ENCODE measurements at places on chromosomes 5 and 9. TPM values are rescaled to one million over a fixed set of nuclear protein-coding genes. Genes with fewer than 3 reads are reported as not detected.

GRCh38 chr5:99059685-99060084, 130.9 kb upstream of the CHD1 start:
- no peak overlapping the region for H3K4me3 ChIP-seq
- no peaks in the 10 kb centered on the region for H3K27me3 ChIP-seq
- peaks cover under 1% of the 10 kb centered on the region for H3K4me1 ChIP-seq
- no peaks in the 10 kb centered on the region for H3K36me3 ChIP-seq

GRCh38 chr5:16970826-16971225, 34.7 kb upstream of the MYO10 start:
- H3K27me3 ChIP-seq: no peaks in the 10 kb centered on the region
- no peak overlapping the region for H3K27ac ChIP-seq
- no peak for DNase-seq
- H3K4me1 ChIP-seq: no peaks in the 10 kb centered on the region
- no peaks in the 10 kb centered on the region for H3K36me3 ChIP-seq
- H3K4me3 ChIP-seq: no peak overlapping the region

DNA sequence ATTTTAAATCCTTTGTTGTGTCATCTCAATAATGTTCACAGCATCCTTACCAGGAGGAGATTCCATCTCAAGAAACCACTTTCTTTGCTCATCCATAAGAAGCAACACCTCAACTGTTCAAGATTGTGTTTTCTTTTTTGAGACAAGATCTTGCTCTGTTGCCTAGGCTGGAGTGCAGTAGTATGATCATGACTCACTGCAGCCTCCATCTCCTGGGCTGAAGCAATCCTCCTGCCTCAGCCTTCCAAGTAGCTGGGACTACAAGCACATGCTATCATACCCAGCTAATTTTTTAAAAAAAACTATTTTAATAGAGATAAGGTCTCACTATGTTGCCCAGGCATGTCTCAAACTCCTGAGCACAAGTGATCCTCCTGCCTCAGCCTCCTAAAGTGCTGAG, 60.0 kb downstream of the ABHD17B start:
- no peak overlapping the region for H3K27ac ChIP-seq
- no peaks in the 10 kb centered on the region for H3K36me3 ChIP-seq
- DNase-seq: no peak
- no peaks in the 10 kb centered on the region for H3K27me3 ChIP-seq
- H3K4me1 ChIP-seq: no peaks in the 10 kb centered on the region

- H3K4me1 ChIP-seq: no peaks in the 10 kb centered on the region
- H3K27me3 ChIP-seq: no peaks in the 10 kb centered on the region
- H3K4me3 ChIP-seq: no peak overlapping the region
- no peaks in the 10 kb centered on the region for H3K36me3 ChIP-seq
- H3K27ac ChIP-seq: no peak overlapping the region
These were observed 158.9 kb upstream of the VCAN start for GRCh38 chr5:83312663-83313062.

GRCh38 chr5:176771102-176771845, 39.1 kb upstream of the UNC5A start:
- H3K27me3 ChIP-seq: peaks cover 39% of the 10 kb centered on the region
- H3K36me3 ChIP-seq: no peaks in the 10 kb centered on the region
- no peak overlapping the region for H3K4me3 ChIP-seq
- no peaks in the 10 kb centered on the region for H3K4me1 ChIP-seq

GRCh38 chr9:132560616-132561202, 21.7 kb upstream of the BARHL1 start:
- no peak overlapping the region for H3K27ac ChIP-seq
- no peak overlapping the region for H3K4me3 ChIP-seq
- DNase-seq: no peak
- no peaks in the 10 kb centered on the region for H3K36me3 ChIP-seq
- peaks cover 9% of the 10 kb centered on the region for H3K27me3 ChIP-seq
- H3K4me1 ChIP-seq: no peaks in the 10 kb centered on the region

DNA sequence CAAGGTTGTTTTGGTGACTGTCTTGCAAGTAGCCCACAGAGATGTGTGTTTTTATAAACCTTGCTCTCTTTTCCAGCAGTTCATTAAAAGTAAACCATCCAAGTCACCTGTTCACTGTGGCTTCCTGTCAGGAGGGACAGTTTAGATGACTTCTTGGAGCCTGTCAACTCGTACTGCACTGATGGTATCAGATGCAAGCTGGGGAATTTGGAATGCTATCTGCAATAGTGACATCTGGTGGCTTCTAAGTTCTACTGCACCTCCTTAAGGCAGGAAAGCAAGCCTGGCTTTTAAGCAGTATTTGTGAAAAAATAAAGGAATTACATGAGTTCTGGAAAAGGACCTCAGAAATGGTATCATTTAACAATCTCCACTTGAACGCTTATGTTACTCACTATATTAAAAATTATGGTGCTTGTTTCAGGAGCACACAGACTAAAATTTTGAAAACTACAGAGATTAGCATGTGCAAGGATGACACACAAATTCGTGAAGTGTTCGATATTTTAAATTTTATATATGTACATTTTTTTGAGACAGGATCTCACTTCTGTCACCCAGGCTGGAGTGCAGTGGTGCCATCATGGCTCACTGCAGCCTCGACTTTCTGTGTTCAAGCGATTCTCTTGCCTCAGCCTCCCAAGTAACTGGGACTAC, 164.0 kb downstream of the TTC39B start:
- H3K27me3 ChIP-seq: no peaks in the 10 kb centered on the region
- no peaks in the 10 kb centered on the region for H3K36me3 ChIP-seq
- no peak overlapping the region for H3K27ac ChIP-seq

- peaks cover 74% of the 10 kb centered on the region for H3K4me1 ChIP-seq
- no peak for DNase-seq
- peaks cover 8% of the 10 kb centered on the region for H3K36me3 ChIP-seq
- H3K27ac ChIP-seq: no peak overlapping the region
- no peak overlapping the region for H3K4me3 ChIP-seq
- no peaks in the 10 kb centered on the region for H3K27me3 ChIP-seq
These were observed 3.0 kb upstream of the RGS14 start for GRCh38 chr5:177354711-177355110.

GRCh38 chr9:20286969-20287368, 335.3 kb downstream of the MLLT3 start:
- H3K27me3 ChIP-seq: no peaks in the 10 kb centered on the region
- peaks cover 8% of the 10 kb centered on the region for H3K4me1 ChIP-seq
- H3K4me3 ChIP-seq: no peak overlapping the region
- no peak overlapping the region for H3K27ac ChIP-seq
- no peaks in the 10 kb centered on the region for H3K36me3 ChIP-seq

DNA sequence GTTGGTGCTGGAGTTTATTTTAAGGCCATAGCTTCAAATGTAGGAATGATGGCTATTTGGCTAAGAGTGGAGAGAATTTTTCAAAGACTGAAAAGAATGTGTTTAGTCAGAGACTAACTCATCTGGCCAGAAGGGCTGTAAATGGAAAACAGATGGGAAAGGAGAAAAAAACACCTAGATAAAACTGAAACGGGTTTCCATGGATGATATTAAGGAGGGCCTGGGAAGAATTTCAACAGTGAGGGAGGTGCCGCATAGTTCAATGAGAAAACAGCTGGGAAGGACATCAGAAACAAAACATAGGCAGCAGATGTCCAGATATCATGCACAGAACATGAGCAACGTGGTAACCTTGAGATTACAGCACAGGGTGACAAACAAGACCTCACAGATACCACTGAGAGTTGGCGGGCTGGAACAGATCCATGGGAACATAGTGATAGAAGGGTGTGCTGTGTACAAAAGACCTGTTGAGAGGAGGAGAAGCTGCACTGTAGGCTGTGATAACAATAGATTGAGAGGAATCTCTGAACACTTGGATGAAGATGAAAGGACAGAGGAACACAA, 31.2 kb upstream of the RAD23B start:
- no peaks in the 10 kb centered on the region for H3K4me1 ChIP-seq
- no peak overlapping the region for H3K27ac ChIP-seq
- no peaks in the 10 kb centered on the region for H3K36me3 ChIP-seq
- no peak for DNase-seq

DNA sequence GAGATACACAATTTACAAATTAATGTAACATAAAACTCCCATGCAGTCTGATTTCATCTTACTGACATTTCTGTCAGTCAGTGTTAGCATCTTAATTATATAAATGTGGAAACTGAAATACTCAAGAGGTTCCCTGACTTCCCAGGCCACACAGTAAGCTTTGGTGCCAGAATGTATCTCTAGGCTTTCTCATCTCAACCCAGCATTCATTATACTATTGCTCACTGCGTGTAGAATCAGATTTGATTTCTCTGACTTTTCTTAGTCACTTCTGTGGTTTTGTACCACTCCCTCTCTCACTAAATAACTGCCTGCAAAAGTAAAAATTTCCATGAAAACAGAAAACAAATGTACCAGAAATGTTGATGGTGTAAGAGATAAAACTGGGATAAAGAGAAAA, 31.7 kb upstream of the CDKN2B start:
- H3K36me3 ChIP-seq: no peaks in the 10 kb centered on the region
- no peak overlapping the region for H3K27ac ChIP-seq
- H3K4me3 ChIP-seq: no peak overlapping the region
- no peaks in the 10 kb centered on the region for H3K27me3 ChIP-seq

DNA sequence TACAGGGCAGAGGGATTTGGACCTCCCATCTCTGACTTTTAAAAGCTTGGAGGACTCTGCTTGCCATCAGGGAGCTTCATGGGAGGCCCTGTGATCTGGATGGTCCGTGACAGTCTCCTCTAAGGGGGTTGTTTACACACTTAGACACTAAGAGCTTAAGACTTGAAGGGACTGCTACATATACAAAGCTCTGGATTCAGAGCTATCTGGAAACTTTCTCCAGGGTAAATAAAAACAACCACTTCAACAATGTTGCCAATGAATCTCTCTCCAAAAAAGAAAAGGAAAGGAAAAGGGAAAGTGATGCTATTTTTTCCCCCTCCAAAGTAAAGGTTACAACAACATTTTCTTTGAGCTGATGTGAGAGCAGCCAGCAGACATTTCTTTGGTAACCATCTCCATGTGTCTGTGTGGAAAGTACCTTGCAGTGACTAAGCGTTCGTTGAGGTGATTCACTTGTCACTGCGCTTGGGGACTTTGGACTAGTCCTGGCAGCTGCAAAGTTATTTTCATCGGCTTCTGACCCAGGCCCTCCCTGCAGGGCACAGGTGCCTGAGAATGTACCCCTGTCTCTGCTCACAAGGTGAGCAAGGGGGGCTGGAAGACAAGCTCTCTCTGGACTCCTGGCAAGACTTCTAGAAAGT, 262.1 kb upstream of the KLF4 start:
- DNase-seq: no peak
- no peaks in the 10 kb centered on the region for H3K4me1 ChIP-seq
- H3K27me3 ChIP-seq: no peaks in the 10 kb centered on the region
- H3K27ac ChIP-seq: no peak overlapping the region
- H3K4me3 ChIP-seq: no peak overlapping the region

DNA sequence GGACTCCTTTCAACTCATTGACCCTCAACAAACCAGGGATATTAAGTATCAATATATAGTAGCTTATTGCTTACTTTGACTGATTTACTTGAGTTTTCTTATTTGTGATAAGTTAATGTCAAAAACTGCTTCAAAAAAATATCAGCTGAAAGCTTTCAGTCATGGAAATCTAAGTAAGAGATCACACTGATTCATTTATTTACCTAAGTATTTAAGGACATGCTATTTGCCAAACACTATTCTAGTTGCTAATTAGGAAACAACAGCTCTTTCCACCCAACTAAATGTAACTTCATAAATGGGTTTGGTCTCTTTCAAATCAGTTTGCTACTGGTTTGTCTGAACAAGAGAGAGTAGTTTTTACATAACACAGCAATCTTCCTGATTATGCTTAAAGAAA, 48.2 kb downstream of the CHD1 start:
- no peak for DNase-seq
- H3K27me3 ChIP-seq: no peaks in the 10 kb centered on the region
- H3K36me3 ChIP-seq: peaks cover 95% of the 10 kb centered on the region
- H3K4me3 ChIP-seq: no peak overlapping the region
- H3K4me1 ChIP-seq: no peaks in the 10 kb centered on the region
- H3K27ac ChIP-seq: no peak overlapping the region

DNA sequence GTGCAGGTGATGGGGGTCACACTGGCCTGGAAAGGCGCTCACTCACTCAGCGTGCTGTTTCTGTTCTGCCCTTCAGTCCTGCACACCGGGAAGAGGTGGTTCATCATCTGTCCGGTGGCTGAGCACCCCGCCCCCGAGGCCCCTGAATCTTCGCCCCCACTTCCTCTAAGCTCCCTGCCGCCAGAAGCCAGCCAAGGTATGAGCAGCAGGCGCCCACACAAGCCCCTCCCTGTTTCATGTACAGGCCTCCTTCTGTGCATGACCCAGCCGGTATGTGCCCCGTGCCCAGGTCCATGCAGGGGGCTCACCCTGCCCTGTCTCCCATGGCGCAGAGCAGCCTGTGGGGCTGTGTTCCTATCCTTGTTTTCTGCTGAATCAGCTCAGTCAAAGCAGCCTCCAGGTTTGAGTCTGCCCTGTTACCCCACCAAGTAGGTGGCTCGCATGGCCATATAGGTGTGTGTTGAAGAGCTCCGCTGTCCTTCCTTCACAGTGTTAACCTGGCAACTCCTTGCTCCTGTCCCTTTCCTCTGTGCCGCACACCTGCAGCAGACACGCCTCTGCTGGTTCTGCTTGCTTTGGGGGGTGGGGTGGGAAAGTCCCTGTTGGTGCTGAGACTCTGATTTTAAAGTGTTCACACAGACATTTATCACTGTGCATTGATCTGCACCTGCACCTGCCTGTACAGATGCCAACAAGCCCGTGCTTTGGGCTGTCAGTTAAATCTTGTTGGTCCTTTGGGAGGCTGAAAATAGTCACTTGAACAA, 84.8 kb downstream of the WNK2 start:
- peaks cover 21% of the 10 kb centered on the region for H3K4me1 ChIP-seq
- peak overlapping the region; percentile 24 for H3K4me3 ChIP-seq
- no peaks in the 10 kb centered on the region for H3K27me3 ChIP-seq
- no peaks in the 10 kb centered on the region for H3K36me3 ChIP-seq
- no peak for DNase-seq

GRCh38 chr9:81132796-81133195, 556.6 kb downstream of the TLE1 start:
- no peaks in the 10 kb centered on the region for H3K27me3 ChIP-seq
- no peaks in the 10 kb centered on the region for H3K36me3 ChIP-seq
- no peaks in the 10 kb centered on the region for H3K4me1 ChIP-seq
- H3K27ac ChIP-seq: no peak overlapping the region

DNA sequence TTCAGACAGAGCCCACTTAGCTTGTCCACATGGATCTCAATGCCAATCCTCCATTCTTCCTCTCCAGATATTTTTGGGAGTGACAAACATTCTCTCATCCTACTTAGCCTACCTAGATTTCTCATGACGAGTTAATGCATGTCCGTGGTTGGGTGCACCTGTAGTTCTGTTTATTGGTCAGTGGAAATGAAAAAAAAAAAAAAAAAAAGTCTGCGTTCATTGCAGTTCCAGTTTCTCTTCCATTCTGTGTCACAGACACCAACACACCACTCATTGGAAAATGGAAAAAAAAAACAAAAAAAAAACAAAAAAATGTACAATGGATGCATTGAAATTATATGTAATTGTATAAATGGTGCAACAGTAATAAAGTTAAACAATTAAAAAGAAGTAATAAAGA, 59.0 kb downstream of the BASP1 start:
- no peak overlapping the region for H3K4me3 ChIP-seq
- H3K27ac ChIP-seq: no peak overlapping the region
- DNase-seq: no peak
- H3K36me3 ChIP-seq: no peaks in the 10 kb centered on the region
- no peaks in the 10 kb centered on the region for H3K27me3 ChIP-seq

The PFDN1 gene
- total RNA-seq: 22.0 TPM

The CAMK2A gene
- 0.22 TPM for total RNA-seq

The SPINK1 gene
- total RNA-seq: not detected

The PHF24 gene
- total RNA-seq: not detected

The ASTN2 gene
- 2.4 TPM for total RNA-seq

All from CD4-positive, alpha-beta T cell (primary cell).